ENCODE measurements at places on chromosomes 7 and 10.

GRCh38 chr10:3287572-3288445 is 115.2 kb upstream of the PITRM1 start:
- no peak for DNase-seq

DNA sequence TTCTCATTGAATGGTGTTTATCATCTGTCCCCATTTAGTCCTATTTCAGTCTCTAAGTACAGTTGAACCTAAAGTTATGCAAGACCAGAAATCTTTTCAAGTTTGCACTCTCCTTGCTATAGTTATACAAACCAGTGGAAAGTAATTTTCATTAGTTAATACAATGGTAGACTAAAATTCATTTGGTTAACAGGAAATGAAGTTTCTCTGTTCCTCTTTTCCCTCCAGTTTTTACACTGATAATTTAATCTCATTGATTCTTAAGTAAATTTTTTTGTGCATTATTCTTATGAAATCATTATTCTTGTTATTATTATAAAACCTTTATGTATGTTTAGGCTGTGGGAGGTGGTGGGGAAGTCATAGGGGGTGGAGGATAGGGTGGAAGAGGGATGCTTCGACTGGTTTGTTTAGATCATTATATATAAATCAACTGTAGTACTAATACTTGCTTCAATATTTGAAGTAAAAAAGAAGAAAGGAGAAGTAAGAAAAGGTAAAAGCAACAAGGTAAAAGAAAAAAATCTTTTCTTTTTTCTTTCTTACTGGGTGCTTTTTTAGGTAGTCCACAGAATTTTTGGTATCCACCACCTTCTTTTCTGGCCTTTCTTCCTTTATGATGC is 104.1 kb downstream of the GPR85 start:
- DNase-seq: no peak

DNA sequence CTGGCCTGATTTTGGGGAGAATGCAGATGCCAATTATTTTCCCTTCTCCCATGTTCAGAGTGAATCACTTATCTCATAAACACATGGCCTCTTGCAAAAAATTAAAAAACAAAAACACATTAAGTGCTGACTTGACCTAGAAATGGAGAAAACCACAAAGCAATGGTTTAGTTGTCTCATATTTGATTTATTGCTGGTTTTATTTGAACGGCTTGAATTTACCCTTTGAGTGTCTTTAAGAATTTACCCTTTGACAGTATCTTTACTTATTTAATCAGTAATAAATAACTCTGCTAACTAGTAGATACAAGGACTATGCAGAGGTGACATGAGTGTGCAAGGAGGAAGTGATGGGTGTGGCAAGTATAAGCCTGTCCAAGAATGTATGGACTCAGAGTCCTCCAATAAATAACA is 68.1 kb upstream of the GSDME start:
- DNase-seq: no peak

DNA sequence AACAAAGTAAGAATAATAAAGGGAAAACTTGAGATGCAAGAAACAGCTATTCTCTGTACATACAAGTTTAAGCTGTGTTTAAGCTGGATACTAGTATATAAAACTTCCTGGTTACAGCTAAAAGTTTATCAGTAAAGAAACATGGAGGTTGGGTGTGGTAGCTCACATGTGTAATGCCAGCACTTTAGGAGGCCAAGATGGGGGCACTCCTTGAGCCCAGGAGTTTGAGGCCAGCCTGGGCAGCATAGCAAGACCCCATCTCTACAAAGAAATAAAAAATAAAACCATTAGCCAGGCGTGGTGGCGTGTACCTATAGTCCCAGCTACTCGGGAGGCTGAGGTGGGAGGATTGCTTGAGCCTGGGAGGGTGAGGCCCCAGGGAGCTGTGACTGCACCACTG is 3.2 kb downstream of the RSU1 start:
- no peak for DNase-seq

GRCh38 chr7:4805110-4805983 is 29.9 kb downstream of the AP5Z1 start:
- DNase-seq: no peak
